ENCODE measurements at places on chromosomes 2 and 18.
A peak's percentile ranks its signal among the peaks of the same experiment; 100 is the strongest.

DNA sequence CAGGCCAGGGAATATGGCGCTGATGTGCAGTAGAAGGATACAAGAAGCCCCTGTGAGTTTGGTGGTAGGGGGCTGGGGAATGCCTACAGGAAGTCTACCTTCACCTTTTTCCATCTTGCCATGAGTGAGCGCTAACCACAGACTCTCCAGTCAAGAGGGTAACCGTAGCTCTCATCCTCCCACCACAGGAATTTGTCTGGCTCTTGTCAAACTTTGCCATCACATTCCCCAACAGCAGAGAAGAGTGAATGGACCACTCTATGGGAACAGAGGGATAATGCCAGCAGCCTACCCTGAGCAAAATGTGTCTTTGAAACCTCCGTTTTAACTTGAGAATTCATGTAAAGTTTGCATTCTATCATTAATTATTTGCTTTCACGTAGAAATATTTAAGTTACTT, 168.3 kb downstream of the NRP2 start:
- DNase-seq: no peak

DNA sequence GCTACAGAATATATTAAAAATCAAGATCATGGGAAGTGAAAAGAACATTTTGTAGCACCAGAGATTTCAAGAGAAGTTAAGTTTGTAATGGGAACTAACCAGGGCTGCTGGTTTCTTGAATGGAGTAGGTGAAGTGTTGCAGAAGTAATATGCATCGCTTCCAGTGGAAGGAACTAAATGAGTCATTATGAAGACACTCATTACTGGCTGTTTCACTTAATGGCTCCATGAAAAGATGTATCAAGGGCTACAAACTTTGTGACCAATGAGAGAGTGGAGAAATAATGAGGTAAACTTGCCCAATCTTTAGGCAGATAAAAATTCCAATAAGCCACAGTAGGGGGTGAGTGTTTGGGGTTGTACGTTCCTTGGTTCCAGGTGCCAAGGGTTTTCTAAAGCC, 380.4 kb upstream of the POU3F3 start:
- DNase-seq: no peak

DNA sequence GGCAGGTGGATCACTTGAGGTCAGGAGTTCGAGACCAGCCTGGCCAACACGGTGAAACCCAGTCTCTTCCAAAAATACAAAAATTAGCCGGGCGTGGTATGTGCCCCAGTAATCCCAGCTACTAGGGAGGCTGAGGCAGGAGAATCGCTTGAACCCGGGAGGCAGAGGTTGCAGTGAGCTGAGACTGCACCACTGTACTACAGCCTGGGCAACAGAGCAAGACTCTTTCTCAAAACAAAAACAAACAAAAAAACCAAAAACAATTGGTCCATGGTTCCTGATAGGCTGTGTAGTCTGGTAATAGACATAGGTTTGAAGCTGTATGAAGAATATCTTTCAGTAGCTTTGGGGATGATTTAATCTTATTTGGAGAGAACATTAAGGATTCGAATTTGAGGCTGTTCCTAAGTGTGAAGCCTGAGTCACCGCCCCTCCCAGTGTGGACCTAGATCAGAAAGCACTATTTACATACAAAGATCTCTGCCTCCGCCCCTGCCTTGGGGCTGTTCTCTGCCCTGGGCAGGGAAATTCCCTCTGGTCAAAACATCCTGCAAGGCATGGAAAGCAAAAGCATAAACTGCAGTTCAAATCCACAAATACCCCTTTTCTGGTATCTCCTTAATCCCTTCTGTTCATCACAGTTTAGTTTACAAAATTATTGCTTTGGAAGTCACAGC, 52.8 kb upstream of the PMAIP1 start:
- DNase-seq: peak; percentile 78

GRCh38 chr18:67589325-67589724, 72.8 kb upstream of the DSEL start:
- no peak for DNase-seq

DNA sequence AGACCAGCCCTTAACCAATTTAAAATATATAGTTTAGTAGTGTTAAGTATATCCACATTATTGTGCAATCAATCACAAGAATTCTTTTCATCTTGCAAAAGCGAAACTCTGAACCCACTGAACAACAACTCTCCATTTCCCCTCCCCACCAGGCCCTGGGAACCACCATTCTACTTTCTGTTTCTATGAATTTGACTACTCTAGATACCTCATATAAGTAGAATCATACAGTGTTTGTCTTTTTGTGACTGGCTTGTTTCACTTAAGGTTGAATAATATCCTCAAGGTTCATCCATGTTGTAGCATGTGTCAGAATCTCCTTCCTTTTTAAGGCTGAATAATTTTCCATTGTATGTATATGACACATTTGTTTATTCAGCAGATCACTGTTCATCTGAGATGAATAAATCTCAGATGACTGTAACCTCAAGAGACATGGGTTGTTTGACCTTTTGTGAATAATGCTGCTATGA, 8.1 kb upstream of the SOS1 start:
- no peak for DNase-seq

GRCh38 chr2:149467436-149467835, 120.1 kb downstream of the MMADHC start:
- no peak for DNase-seq

GRCh38 chr2:216735086-216735485, 39.7 kb upstream of the IGFBP5 start:
- peak; percentile 14 for DNase-seq

- peak; percentile 41 for DNase-seq
Observed at GRCh38 chr2:221437056-221437455, 135.0 kb downstream of the EPHA4 start.

DNA sequence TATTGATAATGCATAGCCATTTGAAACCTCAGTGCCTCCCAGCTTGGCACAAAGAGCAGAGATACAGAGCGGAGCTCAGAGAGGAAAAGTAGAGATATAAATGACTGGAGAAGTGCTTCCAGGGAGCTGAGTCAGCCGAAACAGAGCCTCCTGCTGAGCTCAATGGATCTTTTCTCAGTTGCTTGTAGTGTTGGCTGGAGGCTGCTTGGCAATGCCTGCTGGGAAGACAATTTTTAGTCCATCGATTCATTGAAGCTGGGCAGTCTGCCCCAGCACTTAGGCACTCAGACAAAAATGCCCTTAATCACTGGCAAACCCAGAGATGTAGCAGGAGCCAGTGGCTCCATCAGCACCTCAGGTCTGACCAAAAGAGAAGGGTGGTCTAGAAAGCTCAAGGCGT, 81.3 kb upstream of the SETBP1 start:
- no peak for DNase-seq

DNA sequence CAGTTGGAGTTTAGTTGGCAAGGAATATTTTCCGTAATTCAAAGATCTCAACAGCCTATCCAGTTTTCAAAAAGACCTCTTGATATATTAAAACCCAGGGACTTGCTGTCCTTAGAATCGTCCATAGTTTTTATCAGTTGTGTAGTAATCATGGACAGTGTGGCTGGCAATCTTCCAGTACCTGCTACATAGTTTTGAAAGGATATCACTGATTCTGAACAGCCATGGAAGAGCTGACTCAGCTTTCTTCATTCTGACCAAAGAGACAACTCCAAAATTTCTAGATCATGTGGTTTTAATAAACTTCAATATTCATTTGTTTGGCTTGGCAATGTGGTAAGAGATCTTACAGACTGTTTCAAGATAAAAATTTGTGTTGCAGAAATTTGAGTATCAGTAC, 616.7 kb downstream of the TDRD15 start:
- no peak for DNase-seq

DNA sequence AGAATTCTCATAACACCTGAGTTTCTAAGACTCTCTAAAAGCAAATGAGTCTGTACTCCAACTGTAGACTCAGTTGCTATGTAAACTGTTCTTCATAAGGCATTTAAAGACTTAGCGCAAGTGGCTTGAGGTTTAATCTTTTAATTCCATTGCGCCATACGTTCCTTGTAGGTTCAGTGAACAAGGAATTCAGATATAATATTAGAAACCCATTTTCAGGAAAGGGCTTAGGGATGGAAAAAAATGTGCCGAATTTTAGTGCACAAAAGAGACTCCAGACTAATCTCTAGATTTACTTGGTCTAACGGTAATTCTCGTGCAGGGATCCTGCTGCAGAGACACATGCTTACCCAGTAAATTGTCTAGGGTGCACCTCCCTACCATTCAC, 268.9 kb upstream of the TANK start:
- no peak for DNase-seq

GRCh38 chr18:76405681-76406356, 89.2 kb downstream of the ZNF516 start:
- peak; percentile 67 for DNase-seq

GRCh38 chr18:54233228-54233625, 8.8 kb upstream of the MBD2 start:
- peak; percentile 77 for DNase-seq

Data from NCI-H69 (cell line).